Foreskin melanocyte (primary cell): ENCODE measurements at places on chromosomes 3 and 15.
A peak's percentile ranks its signal among the peaks of the same experiment; 100 is the strongest.

DNA sequence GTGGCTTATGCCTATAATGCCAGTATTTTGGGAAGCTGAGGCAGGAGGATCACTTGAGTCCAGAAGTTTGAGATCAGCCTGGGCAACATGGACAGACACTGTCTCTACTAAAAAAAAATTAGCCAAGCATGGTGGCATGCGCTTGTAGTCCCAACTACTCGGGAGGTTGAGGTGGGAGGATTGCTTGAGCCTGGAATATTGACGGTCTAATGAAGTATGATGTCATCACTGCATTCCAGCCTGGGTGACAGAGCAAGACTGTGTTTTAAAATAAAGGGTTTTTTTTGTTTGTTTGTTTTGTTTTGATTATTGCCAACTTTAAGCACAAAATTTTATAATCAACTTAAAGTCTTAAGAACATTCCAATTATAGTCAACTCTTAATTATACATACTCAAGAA, 6.8 kb downstream of the PLSCR1 start:
- DNase-seq: no peak

GRCh38 chr3:46865031-46865507, 1.8 kb upstream of the MYL3 start:
- DNase-seq: no peak

DNA sequence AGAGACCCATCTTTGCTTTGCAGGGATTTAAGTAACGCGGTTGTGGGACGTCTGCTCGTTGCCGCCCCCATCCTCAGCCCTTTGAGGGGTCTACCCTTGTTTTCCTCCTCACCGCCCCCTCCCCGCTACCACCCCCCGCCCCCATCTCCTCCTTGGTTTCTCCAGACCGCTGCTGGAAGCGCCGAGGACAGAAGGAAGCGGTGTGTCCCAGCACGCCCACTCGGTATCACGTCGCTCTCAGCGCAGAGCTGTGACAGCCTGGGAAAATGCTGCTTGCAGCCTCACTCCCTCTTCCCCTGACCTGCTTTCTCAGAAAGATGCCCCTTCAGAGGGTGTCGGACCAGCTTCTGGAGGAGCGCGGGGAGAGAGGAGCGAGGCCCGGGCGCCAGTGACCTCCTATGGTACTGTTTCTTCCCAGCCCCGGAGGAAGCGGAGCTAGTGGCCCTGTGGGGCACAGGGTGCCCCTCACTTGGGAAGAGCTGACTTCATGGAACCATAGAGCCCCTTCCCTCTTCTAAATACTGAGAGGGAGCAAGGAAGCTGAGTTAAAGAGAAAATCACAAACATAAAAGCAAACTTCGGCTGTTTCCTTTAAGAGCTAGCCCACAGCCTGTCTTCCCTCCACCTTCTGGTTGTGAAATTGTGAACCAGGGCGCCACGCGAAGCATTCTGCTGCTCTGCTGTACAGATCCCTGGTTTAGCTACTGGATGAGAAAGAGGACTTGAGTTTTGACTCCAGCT, 698 bp downstream of the IL1RAP start:
- no peak for DNase-seq

- no peak for DNase-seq
These were observed 19.1 kb downstream of the TP53BP1 start for GRCh38 chr15:43473885-43474284.

GRCh38 chr15:51185213-51186159, 90.8 kb upstream of the TNFAIP8L3 start:
- DNase-seq: no peak

- DNase-seq: no peak
These were observed 10.6 kb downstream of the FAM131A start for GRCh38 chr3:184348057-184348382.

- no peak for DNase-seq
These were observed 225.3 kb downstream of the FOXP1 start for GRCh38 chr3:71358243-71358642.

DNA sequence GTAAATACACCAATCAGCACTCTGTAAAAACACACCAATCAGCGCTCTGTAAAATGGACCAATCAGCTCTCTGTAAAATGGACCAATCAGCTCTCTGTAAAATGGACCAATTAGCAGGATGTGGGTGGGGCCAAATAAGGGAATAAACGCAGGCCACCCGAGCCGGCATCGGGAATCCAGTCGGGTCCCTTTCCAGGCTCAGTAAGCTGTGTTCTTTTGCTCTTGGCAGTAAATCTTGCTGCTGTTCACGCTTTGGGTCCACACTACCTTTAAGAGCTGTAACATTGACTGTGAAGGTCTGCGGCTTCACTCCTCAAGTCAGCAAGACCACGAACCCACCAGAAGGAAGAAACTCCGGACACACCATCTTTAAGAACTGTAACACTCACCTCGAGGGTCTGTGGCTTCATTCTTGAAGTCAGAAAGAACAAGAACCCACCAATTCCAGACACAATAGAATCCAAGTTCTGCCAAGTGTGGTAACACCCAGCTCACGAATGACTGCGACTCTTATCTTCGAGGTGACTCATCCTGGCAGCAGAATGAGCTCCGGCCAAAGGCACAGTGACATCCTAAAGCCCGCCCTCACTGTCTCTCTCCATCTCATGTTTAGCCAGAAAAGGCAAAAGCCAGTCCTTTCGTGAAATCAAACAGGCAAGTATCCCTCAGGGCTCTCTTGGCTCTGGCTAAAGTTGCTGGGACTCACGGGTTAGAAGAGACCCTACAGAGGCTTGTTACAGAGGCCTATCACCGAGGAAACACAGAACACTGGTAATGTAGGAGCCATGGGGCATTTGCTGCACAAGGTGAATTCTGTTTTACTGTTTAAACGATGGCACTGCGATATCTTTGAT, 155.2 kb downstream of the FAM43A start:
- DNase-seq: peak; percentile 13

DNA sequence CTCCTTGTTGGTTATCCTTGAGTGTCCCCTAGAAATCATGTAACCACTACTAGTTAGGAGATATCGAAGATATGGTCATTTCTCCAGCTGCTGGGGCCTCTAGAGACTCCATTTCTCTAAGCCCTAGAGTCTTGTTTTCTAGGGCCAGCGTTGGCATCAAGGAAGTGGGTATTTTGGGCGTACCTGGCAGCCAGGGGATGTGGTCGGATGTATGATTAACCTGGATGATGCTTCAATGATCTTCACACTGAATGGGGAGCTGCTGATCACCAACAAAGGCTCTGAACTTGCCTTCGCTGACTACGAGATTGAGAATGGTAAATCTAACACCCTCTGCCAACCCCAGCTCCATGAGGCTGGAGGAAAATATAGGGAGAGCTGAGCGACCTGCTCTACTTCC, 325.5 kb downstream of the RYR3 start:
- DNase-seq: no peak

DNA sequence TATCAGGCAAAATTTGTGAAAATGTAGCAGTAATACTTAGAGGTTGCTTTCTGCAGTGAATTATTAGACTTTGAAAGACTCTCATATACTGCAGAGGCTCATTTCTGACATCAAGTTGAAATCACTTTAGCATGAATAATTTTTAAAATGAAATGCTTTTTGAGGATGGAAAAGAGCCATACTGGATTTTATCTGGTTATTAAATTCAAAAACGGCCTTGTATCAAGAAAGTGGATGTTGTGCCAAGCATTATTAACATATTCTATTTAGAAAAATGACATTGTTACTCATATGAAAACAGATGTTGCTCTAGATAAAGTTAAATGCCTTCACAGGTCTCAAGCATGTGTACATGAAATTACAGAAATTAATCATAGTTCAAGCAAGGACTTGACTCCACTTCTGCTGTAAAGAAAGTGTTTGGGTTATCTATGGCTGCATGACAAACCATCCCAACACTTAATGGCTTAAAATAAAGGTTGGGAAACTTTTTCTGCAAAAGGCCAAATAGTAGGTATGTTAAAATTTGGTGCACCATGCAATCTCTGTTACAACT, 64.5 kb upstream of the ZNF280D start:
- no peak for DNase-seq

DNA sequence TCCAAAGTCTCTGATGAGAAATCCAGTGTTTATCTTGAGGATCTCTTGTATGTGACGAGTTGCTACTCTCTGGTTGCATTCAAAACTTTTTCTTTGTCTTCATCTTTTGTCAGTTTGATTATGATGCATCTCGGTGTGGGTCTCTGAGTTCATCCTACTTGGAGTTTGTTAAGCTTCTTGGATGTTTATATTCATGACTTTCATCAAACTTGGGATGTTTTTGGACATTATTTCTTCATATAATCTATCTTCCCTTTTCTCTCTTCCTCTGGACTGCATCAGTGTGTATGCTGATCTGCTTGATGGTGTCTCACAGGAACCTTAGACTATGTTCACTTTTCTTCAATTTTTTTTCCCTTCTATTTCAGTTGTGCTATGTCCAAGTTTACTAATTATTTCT, 320.4 kb downstream of the TLE3 start:
- no peak for DNase-seq

GRCh38 chr3:140219923-140220452, 285.0 kb downstream of the CLSTN2 start:
- DNase-seq: no peak

GRCh38 chr15:48930735-48931134, 33.0 kb downstream of the SHC4 start:
- no peak for DNase-seq

GRCh38 chr15:73038220-73038619, 14.0 kb upstream of the NEO1 start:
- DNase-seq: no peak

DNA sequence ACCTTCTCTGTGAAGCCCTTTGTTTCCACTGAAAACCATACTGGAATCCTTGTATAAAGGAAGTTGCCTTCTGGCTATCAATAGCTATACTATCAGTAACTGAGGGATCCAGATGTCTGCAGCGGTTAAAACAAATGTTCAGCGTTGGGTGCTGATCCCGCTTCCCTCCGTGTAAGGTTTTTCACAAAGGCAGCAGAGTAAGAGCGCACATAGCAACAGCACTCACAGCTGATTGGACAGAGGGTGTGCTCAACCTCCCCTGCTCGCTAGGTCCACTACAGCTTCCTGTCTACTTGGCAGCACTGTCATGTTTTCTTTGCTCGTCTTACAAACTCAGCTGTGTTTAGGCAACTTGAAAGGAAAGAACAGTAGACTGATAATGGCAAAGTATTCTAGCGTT, 27.3 kb downstream of the ATOSA start:
- peak; percentile 86 for DNase-seq

- no peak for DNase-seq
These were observed 348.4 kb downstream of the MECOM start for GRCh38 chr3:169315141-169315540.

- no peak for DNase-seq
These were observed 108.9 kb downstream of the ANO10 start for GRCh38 chr3:43512754-43513404.

- DNase-seq: peak; percentile 79
These were observed 38.0 kb downstream of the PRICKLE2 start for GRCh38 chr3:64187065-64187959.

GRCh38 chr3:65401359-65402305, 637.1 kb downstream of the MAGI1 start:
- DNase-seq: no peak

DNA sequence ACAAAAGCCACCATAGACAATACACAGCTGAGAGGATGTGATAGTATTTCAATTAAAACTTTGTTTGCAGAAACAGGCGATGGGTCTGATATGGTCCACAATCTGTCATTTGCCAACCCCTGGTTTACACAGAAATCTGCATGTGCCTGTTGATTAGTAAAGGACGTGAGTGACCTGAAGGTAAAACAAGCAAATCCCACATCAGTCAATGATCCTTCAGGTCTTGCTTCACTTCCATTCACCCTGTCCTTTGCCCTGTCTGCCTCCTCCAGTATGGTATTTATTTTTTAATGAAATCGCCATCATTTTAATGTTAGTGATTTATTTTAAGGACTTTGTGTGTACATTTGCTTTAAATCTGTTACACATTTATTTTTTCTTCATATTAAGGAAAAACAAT, 166.2 kb downstream of the FEZF2 start:
- DNase-seq: no peak
